HEK293T (cell line): ENCODE measurements at places on chromosomes 11 and 22.
A peak's percentile ranks its signal among the peaks of the same experiment; 100 is the strongest.

- no peak for DNase-seq
Observed at GRCh38 chr11:7186190-7186589, 65.5 kb upstream of the SYT9 start.

DNA sequence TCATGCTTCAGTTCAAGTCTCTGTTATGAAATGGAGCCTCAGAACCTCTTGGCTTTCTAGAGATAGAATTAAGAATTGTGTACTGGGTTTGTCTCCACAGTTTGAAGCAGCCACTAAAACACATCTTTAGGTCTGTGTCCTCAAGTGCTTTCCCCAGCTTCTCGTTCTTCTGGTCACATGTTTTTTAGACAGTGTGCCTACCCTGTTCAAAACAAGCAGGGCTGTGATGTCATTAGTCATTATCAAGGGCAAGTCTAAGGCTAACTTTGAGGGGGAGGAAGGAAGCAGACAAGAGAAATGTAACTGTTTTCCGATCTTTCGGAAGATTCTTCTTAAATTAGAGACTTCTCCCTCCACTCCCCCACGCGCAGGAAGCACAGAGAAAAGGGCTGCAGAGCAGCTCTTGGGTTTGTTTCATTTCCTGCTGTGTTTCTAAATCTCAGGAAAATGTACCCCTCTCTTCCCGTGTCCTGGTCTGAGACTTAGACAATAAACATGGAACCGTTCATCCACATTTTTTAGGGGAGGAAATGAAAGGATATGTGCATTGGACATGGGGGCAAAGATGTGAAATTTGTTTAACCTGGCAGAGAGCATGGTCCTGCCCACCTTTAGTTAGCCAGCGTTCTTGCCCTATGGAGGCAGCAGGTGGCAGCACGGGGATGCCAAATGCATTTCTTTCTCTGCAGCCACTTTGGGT is 3.1 kb downstream of the AKIP1 start:
- peak; percentile 32 for DNase-seq

GRCh38 chr22:27564806-27565205 is 236.8 kb downstream of the MN1 start:
- no peak for DNase-seq

DNA sequence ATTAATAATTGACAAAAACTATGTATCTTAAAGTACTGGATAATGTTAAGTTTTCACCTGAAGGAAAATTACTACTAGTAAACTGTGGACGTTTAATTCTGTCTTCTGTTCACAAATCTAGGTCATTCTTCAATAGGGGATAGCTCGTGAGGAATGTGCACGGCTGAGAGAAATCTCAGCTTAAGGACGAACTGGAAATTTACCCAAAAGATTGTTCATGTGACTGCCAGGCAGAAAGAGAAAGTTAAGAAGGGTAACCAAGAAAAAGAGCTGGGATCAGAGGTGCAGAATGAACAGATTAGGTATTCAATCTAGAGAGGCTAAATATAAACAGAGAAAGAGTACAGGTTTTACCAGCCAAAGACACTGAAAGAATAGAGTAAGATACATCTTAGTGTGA is 245.3 kb downstream of the CASP12 start:
- DNase-seq, result no peak

DNA sequence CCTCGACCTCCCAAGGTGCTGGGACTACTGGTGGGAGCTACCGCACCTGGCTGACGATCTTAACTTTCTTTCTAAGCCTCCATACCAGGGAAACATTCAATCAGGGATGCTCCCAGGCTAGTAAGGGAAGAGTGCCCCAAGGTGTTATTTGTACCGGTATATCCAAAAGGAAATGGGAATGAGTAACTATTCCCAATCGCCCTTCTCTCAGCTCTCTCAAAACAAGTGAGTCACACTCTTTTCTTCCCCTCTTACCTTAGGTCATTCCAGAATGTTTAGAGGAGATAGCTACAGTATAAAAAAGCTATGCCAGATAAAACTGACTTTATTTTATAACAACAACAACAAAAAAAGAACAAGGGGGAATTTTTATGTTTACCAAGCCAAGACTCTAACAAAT is 13.7 kb downstream of the DCDC1 start:
- DNase-seq, result no peak

GRCh38 chr11:62536301-62536957 is 10.2 kb downstream of the AHNAK start:
- no peak for DNase-seq

DNA sequence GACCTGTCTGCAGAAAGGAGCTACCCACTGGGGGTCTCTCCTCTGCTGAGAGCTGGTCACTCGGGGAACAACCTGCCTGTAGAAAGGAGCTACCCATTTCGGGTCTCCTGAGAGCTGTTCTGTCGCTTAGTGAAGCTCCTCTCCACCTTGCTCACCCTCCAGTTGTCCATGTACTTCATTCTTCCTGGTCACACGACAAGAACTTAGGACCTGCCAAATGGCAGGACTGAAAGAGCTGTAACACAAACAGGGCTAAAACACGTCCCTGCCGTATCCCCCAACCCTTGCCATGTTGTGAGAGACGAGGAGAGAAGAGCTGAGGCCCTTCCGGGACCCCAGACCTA is 24.1 kb upstream of the RNASEH2C start:
- no peak for DNase-seq

GRCh38 chr22:20490183-20490940 is 5.2 kb downstream of the KLHL22 start:
- no peak for DNase-seq

DNA sequence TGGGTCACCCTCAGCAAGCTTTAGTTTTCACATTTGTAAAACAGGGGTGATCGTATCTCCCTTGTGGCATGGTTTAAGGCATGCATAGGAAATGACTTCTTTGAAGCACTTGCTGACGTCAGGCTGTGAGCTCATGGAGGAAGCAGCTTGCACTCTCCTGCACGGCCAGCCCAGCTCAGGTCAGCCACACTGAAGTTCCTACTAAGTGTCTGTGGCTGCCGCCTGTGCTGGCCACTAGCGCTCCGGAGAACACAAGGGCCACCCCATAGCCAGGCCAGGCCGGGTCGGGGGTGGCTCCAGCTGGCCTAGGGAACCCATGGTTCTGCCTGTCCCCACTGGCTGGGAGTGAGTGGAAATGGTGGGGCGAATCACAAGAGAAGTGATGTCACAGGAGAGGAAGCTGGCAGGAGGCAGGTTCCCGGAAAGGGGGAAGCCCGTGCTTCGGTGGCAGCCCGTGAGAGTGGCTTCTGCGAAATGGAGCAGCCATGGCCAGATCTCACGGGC is 28.2 kb downstream of the KCTD17 start:
- DNase-seq, result no peak

DNA sequence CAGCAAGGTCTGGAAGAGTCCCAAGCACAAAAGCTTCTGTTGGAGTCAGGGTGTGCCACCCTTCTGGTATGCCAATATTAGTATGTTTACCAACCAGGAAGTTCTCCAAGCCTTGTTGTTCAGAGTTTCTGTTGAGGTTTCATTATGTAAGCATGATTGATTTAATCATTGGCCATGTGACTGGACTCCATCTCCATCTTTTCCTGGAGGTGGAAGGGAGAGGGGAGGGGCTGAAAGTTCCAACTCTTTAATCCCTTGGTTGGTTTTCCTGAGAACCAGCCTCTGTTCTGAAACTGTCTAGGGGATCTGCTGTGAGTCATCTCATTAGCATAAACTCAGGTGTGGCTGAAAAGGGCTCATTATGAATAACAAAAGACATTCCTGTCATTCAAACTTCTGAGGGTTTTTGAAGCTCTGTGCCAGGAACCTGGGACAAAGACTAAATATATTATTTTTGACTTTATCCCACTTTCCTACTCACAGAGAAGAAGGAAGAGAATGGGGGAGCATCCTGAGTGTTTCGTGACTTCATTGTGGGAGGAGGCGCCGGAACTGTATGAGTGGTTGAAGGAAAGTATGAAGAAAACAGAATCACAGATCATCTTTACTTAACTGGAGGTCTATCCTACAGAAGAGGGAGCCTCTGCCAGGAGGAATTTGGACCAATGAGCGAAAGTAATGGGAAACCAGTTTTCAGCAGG is 138.2 kb downstream of the NECTIN1 start:
- DNase-seq, result no peak

- no peak for DNase-seq
Observed at GRCh38 chr11:21007297-21007696, 337.9 kb downstream of the NELL1 start.

DNA sequence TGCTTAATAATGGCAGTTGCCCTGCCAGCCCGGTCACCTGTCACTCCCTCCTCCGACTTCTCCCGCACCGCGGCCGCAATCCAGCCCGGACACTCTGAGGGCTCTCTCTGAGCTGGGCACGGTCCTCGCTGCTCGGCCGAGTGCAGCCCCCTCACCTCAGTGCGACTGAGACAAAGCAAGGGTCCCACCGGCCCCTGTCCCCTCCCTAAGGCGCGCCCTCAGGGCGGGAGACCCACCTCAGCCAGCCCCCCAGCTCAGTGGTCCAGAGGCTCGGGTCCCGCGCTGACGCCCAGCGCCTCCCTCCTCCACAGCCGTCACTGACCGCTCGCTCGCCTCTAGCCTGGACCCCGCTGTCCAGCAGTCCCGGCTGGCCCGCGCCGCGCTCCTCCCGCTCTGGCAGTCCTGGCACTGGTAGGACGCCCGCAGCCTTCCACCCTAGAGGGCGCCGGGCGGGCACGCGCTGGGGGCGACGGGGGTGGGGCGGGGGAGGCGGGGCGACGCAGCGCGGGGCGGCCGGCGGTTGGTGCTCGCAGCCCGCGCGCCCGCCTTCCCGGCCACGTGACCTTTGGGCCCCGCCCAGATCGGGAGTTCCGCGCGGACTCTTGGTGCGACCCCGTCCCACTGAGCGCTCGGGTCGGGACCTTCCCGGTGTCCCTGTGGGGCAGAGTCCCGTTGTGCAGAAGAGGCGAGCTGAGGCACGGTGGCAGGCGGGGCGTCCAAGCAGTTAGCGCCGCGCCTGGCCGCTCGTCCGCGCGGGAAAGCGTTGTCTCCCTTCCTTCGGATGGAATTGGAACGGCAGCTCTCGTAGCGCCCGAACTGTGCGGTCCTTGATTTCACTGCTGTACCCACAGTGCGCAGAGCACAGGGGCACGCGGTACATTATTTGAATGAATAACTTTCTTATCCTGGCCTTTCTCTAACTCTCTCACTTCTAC is 7.8 kb upstream of the L3MBTL2 start:
- DNase-seq, result peak; percentile 93

DNA sequence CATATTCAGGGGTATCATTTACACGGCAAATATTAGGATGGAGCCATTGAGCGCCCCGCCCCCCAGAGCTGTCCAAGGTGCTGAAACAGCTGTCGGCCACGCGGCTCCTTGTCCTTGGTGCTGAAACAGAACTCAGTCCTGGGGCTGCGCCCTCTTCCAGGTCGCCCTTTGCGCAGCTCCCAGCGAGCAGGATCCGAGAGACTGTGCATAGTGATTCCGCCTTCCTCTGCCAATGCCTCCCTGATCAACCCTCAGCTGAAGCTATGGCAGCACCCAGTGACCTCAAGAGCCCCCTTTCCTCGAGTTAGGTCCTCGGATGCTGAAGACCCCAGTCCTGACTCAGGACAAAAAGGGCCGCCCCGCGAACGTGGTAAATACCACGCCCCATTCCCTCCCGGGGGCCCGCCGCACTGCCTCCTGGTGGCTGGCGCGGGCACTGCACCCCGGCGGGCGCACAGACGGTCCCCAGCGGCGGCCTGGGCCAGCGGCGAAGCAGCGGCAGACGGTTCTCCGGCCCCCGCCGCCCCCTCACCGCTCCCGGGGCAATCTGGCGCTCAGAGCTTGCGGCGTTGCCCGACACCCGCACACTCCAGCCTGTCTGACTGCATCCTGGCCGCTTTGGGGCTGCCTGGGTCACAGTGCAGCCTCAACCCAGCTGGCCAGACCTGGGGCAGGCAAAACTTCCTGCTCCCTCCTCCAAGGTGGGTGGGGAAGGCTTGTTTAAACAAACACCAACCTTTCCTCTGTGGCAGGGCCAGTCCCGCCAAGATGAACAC is 13.4 kb downstream of the SYT7 start:
- peak; percentile 94 for DNase-seq

GRCh38 chr22:48496987-48497650 is 1330.6 kb downstream of the BRD1 start:
- no peak for DNase-seq

GRCh38 chr11:67644472-67645418 is 5.2 kb upstream of the TBX10 start:
- no peak for DNase-seq

GRCh38 chr22:28917747-28918549 is 34.6 kb downstream of the ZNRF3 start:
- DNase-seq, result no peak

GRCh38 chr11:32870676-32871075 is 21.9 kb upstream of the QSER1 start:
- DNase-seq, result peak; percentile 55

- DNase-seq, result no peak
Observed at GRCh38 chr11:34303028-34303570, 54.7 kb downstream of the ABTB2 start.

DNA sequence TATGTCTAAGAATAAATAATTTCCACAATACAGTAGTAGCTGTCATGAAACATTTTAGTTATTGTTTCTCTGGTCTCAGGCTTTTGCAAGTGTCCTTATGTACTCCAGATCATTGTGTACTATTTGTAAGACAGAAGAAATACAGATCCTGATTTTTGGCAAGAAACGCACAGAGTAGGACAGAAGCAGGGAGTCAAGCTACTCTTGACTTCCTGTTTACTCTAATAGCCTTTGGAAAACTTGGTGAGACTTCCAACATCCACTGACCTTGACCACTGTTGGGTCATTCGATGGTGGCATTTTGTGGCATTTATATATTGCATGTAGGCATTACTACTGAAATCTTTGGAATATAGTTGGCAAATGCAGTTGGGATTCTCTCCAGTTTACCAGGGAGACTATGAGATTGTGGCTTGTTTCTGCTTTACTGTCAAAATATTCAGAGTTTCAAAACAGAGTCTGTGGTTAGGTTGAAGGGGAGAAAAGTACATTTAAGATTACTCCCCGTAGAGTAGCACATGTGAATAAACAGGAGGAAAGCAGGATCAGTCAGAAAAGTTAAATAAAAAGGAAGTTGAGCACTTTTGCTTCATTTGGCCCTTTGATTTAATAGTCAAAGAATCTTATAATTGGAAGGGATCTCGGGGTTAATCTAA is 726.1 kb upstream of the CCDC90B start:
- DNase-seq, result no peak

DNA sequence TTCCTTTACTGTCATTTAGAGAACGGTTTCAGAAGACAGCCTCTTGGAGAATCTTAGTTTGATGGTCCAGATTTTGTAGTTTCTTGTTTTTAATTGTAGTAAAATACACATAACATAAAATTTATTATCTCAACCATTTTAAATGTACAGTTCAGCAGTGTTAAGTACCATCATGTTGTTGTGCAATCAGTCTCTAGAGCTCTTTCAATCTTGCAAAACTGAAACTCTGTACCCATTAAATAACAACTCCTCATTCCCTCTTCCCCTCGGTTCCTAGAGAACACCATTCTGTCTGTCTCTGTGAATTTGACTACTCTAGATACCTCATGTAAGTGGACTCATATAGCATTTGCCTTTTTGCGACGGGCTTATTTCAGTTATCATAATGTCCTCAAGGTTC is 69.8 kb downstream of the GRIK4 start:
- no peak for DNase-seq

- DNase-seq, result no peak
Observed at GRCh38 chr22:31218565-31219262, 6.6 kb downstream of the LIMK2 start.
